ENCODE measurements at places on chromosomes 3 and 15.
A peak's percentile ranks its signal among the peaks of the same experiment; 100 is the strongest.

GRCh38 chr3:142613491-142613890, 17.3 kb downstream of the PLS1 start:
- DNase-seq: no peak

- no peak for DNase-seq
Observed at GRCh38 chr15:66188464-66188863, 65.1 kb downstream of the MEGF11 start.

- DNase-seq: no peak
Observed at GRCh38 chr3:73321286-73321999, 260.0 kb downstream of the EBLN2 start.

GRCh38 chr3:123789760-123790159, 94.4 kb downstream of the MYLK start:
- no peak for DNase-seq

- no peak for DNase-seq
Observed at GRCh38 chr15:61459785-61460707, 230.9 kb upstream of the RORA start.

DNA sequence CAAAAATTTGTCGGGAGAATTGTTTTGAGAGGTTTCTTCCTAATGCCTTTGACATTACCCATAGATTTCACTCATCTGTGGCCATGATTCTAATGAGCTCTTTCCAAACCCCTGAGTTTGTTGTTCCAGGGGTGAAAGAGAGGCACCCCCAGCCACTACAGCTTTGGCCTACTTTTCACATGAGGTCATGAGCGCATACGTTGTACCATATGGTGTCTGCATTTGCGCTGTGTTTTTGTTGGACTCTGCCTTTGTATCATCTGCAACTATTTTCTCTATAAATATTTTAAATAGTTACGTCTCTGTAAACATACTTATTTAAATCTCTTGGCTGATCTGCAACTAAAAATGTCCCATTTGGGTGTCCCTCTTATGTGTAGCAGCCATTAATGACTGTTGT, 107.9 kb downstream of the LRTM1 start:
- no peak for DNase-seq

GRCh38 chr15:70625438-70625837, 137.9 kb downstream of the UACA start:
- no peak for DNase-seq

- DNase-seq: no peak
Observed at GRCh38 chr15:92413510-92413909, 19.8 kb downstream of the ST8SIA2 start.

DNA sequence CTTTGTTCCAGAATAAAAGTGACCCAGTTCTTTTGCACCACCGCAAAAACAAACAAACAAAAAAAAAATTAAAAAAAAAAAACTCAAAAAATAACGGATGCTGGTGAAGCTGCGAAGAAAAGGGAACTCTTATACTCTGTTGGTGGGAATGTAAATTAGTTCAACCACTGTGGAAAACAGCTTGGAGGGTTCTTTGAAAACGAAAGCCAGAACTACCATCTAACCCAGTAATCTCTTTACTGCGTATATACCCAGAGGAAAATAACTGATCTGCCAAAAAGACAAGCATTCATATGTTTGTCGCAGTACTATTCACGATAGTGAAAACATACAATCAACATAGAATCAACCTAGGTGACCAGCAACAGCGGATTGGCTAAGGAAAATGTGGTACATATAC, 298.9 kb upstream of the CBLB start:
- no peak for DNase-seq

DNA sequence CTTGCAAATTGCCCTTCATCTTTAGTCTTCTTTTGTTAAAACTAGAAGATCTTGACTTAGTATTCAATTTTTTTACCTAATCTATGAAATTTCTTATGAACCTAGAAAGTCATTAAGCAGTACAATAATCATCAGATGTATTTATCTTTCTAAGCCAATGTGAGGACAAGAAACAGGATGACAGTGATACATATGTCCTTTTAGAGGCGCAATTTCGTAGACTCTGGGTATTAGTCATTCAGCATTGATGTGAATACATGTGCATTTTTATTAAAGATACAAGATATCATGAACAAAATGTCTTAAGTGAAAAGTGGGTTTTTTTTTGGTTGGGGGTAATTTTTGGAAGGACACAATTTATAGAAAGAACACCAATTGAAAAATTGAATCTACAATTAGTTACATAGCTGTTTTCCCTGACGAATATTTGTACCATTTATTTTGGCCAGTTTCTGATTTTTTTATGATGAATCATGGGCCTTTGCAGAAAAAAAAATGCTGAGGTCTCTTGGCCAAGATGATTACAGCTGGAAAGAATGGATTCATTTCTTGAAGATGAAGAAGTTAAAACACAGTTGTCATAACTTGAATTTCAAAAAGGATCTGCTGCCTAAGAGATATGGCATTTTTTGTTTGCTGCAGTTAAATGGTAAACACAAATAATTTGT, 48.9 kb upstream of the AGTR1 start:
- no peak for DNase-seq

DNA sequence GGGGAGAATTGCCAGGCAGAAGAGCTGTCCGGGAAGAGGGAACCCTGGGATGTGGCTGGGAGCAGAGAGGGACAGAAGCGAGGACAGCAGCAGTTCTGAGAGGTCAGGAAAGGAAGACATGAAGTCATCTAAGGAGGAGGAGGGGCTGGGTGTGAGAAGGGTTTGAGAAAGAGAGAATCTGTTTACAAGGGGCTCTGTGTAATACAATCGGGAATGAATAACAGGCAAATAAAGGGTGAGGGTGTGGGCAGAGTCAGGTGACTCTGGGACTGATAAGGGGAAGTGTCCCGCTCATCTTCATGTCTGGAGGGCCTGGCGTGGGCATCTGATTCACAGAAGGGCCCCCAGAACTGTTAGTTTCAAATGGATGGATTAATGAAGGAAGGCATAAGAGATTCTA, 191.3 kb downstream of the XXYLT1 start:
- DNase-seq: no peak

GRCh38 chr15:41779662-41780157, 5.4 kb downstream of the MAPKBP1 start:
- DNase-seq: no peak

DNA sequence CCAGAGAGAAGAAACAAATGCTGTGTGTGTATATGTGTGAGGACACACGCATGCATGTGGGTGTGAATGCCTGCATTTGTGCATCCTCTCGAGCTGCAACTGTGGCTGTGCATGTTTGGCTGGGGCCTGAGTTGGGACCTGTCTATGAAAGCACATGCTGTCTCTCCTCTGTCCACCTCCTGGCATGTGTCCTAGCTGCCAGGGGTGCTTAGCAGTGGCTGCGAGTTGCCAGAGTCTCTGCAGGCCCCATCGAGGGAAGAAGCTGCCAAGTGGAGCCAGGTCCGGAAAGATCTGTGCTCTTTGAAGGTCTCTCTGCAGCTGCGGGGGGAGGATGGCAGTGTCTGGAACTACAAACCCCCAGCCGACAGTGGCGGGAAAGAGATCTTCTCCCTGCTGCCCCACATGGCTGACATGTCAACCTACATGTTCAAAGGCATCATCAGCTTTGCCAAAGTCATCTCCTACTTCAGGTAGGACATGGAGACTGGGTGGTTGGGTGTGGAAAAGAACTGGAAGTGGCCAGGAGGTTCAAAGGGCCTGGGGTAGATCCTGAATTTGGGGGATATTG, 30.7 kb downstream of the NR1I2 start:
- DNase-seq: no peak

- no peak for DNase-seq
Observed at GRCh38 chr3:9782770-9783169, 9.5 kb downstream of the TADA3 start.

DNA sequence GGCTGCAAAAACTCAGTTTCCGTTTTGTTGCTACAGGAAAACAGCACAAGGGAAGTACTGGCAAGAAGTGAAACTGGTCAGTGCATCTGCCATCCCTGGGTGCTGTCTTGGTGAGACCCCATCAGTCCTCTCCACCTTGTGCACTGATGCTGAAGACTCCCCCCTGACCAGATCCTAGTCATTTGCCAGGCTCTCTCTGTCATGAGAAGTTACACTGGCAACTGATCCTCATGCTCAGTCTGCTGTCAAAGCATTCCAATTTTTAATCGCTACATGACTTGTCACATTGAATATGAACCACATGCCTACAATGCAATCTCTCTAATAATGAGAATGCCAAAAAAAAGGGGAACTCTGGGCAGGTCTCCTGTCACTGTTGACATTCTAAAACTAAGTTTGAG, 296.5 kb downstream of the ZIC1 start:
- no peak for DNase-seq

DNA sequence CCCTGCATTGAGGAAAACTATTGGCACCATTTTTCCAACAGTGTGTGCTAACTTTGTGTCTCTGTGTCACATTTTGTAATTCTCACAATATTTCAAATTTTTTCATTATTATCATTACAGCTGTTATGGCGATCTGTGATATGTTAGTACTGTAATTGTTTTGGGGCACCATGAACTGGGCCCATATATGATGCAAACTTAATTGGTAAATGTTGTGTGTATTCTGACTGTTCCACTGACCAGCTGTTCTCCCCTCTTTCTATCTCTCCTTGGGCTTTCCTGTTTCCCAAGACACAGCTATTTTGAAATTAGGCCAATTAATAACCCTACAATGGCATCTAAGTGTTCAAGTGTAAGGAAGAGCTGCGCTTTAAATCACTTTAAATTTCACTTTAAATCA, 2.2 kb upstream of the CYP8B1 start:
- no peak for DNase-seq

DNA sequence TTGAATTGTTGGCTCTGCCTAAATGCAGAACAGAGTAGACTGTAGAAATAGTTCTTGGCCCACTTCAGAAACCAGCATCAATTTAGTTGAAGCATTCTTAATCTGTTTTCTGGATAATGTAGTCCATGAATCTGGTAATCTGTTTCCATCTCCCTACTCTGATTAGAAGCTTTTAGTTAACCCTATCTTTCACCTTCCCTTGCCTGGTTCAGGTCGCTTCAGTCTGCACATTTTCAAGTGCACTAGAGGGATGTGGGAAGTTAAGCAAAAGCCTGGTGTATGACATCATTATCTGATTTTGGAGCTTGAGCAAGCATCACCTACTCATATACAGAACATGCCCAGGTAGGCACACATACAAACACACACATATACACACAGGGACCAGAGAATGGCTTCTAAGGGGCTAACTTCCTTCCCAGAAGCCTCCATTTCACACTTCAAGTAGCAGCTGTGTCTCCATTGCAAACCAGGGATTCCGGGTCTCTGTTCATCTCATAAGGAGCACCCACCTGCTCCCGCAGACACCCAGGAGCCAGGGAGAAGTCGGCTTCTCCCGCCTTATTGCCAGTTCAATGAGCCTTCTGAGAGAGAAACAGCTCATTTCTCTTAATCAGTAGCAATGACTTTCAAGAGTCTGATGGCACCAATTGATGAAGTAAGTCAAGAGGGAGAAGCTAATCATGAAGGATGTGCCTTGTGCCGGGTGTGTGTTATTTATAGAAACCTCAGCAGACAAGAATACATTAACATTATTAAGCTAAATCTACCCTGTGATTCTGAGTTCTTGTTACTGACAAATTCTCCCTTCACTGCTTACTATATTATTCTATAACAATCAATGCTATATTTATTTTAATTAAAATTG, 347.9 kb upstream of the STAC start:
- no peak for DNase-seq

DNA sequence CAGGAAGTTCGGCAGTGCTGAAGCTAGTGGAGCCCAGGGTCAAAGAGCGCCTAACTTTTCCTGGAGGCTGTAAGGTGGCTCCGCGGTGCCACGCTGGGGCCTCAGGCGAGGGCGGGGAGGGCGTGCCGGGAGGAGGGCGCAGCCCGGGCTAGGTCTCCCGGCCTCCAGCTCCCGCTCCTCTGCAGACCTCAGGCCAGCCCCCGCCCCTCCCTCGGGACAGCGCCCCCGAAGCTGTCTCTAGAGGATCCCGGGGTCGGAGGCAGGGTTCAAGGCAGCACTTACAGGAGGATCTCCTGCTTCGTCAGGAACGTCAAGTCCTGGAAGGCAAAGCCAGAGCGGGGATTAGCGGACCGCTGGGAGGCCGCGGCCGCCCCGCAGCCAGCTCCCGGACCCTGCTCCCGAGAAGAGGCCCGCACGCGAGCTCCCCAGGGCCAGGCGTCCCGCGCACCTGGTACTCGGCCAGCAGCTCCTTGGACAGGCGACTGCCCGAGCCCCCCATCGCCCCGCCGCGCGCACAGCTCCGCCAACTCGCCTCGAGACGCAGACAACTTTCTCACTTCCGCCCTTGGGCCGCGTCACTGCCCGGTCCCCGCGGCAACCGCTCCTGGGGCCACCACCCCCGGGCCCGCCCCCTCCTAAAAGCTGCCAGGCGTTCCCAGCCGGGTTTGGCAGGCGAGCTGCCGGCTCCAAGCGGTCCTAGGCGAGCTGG, at the start of gene CIB1:
Gene CIB1, minus strand, starts transcription at position 555 of the 709 bp plus-strand sequence. Its CDS starts 56 bp downstream, at position 499.
- peak; percentile 83 for DNase-seq

- DNase-seq: no peak
Observed at GRCh38 chr3:29773481-29773880, 492.6 kb downstream of the RBMS3 start.

- no peak for DNase-seq
Observed at GRCh38 chr3:76969996-76970615, 69.8 kb upstream of the ROBO2 start.

- DNase-seq: no peak
Observed at GRCh38 chr3:17144665-17144993, 259.9 kb downstream of the PLCL2 start.

- DNase-seq: no peak
Observed at GRCh38 chr15:73845507-73845906, 27.9 kb upstream of the TBC1D21 start.

GRCh38 chr3:119219069-119219468, 21.6 kb downstream of the B4GALT4 start:
- no peak for DNase-seq

GRCh38 chr3:156216216-156216615, 95.8 kb downstream of the KCNAB1 start:
- DNase-seq: no peak

GRCh38 chr15:77738441-77739302, 106.0 kb upstream of the LINGO1 start:
- DNase-seq: no peak

- DNase-seq: no peak
Observed at GRCh38 chr3:87796137-87796842, 262.5 kb downstream of the CGGBP1 start.

DNA sequence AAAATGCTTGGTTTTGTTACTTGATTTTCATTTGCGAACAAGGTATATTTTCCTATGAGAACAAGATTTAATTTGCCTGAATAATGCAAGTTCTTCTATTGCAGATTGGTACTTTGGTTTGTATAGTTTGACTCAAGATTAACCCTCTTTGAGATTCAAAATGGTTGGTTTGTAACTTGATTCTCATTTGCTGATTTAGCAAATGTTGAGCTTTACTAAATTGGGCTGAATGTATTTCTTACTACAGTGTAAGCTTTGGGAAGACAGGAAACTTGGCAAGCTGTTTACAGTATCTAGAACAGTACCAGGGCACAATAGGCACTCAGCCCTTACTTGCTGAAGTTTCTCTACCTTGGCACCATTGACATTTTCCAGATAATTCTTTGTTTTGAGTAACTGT, 3.7 kb upstream of the SYNPR start:
- DNase-seq: no peak

- no peak for DNase-seq
Observed at GRCh38 chr3:19473971-19474580, 325.8 kb downstream of the KCNH8 start.

Data from right renal cortex interstitium (tissue), 3 donors.